Lower leg skin (tissue), 4 donors: ENCODE measurements at places on chromosomes 6 and 20. TPM values are rescaled to one million over a fixed set of nuclear protein-coding genes. Genes with fewer than 3 reads are reported as not detected.

- no peak for DNase-seq
Measured at GRCh38 chr6:119557239-119557638, 207.7 kb upstream of the MAN1A1 start.

GRCh38 chr6:63023726-63024125 is 187.5 kb upstream of the FKBP1C start:
- no peak for DNase-seq

DNA sequence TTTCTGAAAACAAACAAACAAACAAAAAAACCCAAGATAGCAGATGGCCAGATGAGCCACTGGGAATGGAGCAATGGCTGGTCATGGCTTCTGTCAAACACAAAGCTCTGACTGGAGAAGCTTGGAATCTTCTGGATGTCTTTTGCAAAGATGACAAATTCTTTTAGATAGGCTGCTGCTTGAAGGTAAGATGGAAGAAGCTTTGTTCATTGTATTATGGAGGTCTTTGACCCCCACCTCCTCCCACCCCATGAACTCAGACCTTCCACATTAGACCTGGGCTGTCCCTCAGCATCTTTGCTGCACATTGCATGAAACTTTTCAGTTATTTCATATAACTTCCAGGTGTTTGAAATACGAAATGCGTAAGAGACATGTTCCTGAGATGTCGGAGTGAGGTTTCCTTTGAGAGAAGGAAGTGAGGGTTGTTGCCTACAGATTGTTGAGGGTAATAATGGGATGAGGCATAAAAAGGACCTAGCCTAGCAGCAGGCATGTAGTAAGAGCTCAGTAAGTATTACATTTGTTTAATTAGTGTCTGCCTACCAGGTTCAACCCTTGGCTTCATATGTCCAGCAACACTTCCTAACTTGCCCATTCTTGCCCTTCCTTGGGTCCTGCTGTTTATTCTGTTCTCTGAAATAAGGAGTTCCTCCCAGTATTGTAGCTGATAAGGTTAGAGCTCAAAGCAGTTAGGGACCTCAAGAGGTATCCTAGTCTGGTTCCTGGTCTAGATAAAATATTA is 51.4 kb upstream of the IER3 start:
- DNase-seq: no peak

The SRC gene
- total RNA-seq: 21.8 TPM

DNA sequence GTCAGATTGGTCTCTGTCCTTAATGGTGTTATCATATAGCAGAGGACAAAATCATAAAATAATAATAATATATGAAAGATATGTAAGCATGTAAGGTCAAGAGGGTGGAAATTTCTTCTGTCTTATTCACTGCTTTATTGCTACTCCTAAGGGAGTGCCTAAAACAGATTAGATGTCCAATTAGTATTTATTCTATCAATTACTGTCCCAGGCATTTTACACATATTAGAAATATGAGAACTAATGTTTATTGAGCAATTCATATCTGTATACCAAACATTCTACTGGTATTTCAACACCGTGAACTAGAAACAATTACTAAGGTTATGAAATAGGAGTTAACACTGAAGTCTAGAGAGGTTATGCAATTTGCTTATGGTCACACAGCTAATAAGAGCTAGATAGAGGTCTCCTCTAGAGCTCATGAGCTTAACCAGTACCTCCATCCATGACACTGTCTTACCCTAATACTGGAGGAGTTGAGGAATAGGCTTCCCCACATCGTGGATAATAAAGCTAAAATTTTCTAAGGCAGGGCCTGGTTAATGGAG is 302.3 kb downstream of the PLCB1 start:
- no peak for DNase-seq

The GRM1 gene
- total RNA-seq: not detected

DNA sequence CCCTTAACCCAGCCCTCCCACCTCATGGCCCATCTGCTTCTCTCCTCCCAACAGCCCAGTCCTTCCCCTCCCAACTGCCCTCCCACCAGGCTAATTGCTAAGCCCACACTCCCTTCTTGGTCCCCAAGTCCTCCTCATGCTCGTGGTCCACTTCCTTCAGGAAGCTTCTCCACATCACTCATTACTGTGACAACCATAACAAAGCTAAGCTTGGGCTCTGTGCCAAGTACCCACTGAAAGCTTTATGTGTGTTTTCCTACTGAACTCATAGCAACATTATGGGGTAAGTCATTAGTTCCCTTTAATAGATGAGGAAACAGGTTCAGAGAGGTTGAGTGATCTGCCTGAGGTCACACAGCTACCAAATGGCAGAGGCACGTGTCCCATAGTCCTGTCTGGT is 16.2 kb downstream of the FRS3 start:
- DNase-seq: no peak

DNA sequence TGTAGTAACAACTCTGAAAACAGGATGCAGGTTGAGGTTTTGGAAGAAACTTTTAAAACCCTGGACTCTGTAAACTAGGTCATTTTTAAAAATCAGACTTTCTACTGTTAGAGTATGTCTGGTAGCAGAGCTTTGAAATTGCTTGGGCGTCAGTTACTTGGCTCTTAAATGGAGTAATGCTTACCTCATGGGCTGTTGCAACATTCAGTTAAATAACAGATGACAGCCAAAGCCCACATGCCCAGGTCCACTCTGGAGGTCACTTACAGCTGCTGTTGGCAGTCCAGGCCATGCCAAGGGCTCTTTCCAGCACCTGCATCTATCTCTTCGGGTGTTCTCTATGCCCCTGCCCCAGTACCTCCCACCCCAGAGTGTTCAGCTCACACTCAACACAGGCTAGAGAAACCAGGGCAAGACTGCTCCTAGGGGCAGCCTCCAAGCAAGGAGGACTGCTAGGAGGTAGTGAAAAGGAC is 96.4 kb downstream of the BANF2 start:
- DNase-seq: no peak

The TUBB2A gene
- 104 TPM for total RNA-seq
